ENCODE measurements at places on chromosomes 11 and 22.
A peak's percentile ranks its signal among the peaks of the same experiment; 100 is the strongest.

- no peak for DNase-seq
Observed at GRCh38 chr11:119366690-119367620, 14.5 kb downstream of the USP2 start.

DNA sequence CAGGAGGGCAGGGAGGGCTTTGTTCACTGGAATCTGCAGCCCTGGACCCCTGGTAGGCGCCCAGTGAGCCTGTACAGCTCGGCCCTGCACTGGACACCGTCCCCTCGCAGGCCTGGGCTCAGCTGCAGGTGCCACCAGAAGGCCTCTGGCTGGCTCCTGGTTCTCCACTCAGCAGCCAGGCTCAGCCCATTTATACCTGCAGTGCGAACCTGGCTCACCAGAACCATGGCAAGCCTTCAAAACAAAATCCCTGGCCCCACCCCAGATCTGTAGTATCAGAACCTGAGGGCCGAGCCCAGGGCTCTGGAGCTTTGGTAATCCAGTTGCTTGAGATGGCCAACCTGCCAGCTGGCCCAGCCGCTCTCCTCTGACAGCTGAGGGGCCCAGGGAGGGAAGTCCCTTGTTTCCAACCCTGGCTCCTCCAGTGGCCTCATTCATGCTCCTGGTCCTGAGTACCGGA is 870 bp upstream of the FREY1 start:
- no peak for DNase-seq

- no peak for DNase-seq
Observed at GRCh38 chr22:37148742-37149665, 712 bp downstream of the IL2RB start.

DNA sequence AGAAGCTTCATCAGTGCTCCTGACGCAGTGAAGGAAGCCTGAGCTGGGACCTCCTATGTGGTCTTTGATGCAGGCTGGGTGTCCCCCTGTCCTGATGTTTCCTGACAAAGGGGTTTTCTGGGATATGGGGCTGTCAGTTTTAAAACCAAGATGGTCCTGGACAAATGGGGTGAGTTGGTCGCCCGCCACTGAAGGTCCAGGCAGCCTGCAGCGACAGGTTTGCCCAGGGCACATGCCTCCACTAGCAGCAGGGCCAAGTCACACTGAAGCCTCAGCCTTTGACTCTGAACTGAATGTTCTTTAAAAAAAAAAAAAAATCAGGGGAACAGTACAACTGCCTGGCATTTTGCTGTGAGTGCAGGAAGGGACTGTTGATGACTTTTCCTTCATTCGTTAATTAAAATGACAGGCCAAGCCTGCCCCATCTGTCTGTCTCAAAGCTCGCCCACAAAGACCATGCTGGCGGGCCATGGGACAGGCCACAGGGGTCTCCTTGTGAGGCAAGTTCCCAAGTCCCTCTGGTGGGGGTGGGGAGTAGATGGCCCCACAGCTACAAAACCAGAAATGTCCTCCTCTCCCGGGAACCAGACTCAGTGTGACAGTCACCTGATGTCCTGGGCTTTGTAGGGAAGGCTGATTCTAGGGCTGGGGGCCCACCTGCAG is 274.8 kb downstream of the CTTN start:
- no peak for DNase-seq

- no peak for DNase-seq
Observed at GRCh38 chr11:122287401-122287800, 171.4 kb upstream of the BLID start.

- no peak for DNase-seq
Observed at GRCh38 chr11:5509803-5510202, at the start of gene UBQLN3. TSS of gene UBQLN3 (minus strand) at chr11:5509957. CDS start at chr11:5509558, 399 bp downstream.

DNA sequence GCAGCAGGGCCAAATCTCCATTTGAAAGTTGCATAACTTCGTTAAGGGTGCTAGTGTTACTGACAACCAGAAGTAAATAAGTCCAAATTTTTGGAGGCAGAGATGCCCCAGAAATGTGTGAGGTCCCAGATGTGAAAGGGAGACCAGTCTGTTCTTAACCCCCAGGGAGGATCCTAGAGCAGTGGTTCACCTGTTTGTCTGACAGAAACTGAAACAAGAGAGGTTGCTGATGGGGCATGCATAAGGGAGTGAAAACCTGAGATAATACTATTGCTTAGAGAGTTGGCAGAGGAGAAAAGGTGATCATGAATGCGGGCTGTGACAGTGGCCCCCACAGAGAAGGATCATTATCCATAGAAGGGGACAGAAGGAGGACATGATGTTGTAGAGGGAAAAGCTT is 3.8 kb downstream of the CBLIF start:
- no peak for DNase-seq

DNA sequence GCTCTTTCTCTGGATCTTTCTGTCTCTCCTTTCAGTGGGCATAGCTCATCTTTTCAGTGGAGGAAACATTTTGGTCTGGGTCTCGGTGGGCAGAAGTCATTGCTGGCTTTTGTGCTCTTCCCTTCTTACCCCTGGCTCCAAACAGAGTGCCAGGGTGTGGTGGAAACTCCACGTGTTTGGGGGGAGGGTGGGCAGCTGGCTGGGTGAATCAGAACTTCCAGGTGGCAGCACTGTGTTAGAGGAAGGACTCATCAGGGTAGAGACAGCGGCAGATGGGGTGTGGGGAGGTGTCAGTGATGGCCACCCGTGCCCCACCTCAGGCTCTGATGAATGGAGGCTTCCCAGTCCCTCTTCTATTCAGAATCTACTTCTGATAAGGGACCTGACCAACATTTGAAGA is 114.0 kb downstream of the GRIK4 start:
- no peak for DNase-seq

- DNase-seq, result peak; percentile 30
Observed at GRCh38 chr11:12179019-12179418, 68.6 kb downstream of the MICAL2 start.

DNA sequence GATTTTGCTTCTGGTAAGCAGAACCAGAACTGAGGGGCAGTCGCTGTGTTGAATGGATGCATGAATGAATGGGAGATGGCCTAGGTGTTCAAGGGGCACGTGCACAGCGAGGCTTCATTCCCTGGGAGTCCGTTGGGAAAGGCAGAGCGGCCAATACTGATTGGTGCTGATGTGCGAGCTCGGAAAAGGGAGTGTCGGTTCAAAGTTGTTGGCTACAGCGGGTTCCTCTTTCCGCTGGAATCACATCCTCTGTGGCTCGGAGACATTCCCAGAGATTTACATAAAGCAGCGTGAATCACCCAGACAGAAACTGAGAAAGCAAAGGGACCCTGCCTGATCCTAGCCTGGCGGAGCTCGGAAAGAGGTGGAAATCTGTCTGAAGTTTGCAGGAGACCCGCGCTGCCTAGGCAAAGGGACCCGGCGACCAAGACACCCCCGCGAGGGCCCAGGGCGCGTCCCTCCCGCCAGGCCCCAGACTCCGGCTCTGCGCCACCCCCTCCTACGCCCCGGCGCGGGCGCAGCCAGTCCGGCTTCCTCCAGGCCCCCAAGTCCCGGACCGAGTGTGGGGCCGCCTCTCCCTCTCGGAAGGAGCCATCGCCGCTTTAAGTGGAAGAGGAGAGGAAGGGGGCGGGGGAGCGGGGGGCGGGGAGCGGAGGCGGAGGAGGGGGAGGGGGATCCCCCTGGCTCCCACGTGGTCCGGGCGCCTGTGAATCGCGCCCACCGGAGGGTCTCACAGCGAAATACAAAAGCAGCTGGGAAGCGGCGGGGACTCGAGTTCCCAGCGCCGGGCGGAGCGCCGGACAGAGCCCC is at the start of gene FJX1:
TSS of gene FJX1 (plus strand) at position 774 of the 810 bp plus-strand sequence. CDS start 177 bp downstream, outside the sequence.
- peak; percentile 62 for DNase-seq

DNA sequence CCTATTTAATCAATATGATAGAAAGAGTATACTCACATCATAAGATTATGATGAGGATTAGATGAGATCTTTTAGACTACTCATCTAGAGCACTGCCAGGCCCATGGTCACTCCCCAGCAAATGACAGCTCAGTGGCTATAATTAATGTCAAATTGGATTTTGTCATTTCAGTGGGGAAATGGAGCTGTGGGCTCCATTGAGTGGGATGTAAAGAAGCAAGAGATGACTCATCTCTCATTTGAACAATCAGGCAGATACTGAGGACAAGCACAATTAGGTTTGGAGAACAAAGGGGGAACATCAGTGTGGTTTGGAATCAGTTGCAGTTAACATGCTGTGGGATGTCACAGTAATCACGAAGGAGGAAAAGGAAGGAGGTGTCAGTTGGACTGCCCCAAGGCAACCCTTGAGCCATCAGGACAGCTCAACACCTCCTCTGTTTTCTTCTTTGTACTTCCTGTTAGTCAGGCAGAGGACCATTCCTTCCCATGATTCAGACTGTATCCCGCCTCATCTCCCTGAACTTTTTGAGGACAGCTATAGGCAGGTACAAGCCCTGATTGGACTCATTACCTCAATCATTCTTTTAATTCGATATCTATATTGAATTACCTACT is 473.7 kb upstream of the ISX start:
- no peak for DNase-seq

DNA sequence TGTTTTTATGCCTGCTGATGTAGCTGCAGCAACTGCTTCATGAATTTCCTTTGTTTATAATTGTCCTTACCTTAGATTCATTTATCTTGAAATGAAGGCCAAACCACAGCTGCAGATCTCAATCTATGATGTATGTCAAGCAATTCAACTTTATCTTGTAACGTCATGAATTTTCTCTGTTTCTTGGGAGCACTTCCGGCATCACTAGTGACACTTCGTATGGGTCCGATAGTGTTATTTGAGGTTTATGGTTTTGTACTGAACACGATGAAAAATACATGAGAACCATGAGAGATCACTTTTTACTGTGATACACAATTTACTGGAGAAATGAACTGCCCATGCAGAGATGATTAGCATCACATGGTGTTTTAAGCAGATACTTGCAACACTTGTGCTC is 98.5 kb downstream of the CSTPP1 start:
- no peak for DNase-seq

DNA sequence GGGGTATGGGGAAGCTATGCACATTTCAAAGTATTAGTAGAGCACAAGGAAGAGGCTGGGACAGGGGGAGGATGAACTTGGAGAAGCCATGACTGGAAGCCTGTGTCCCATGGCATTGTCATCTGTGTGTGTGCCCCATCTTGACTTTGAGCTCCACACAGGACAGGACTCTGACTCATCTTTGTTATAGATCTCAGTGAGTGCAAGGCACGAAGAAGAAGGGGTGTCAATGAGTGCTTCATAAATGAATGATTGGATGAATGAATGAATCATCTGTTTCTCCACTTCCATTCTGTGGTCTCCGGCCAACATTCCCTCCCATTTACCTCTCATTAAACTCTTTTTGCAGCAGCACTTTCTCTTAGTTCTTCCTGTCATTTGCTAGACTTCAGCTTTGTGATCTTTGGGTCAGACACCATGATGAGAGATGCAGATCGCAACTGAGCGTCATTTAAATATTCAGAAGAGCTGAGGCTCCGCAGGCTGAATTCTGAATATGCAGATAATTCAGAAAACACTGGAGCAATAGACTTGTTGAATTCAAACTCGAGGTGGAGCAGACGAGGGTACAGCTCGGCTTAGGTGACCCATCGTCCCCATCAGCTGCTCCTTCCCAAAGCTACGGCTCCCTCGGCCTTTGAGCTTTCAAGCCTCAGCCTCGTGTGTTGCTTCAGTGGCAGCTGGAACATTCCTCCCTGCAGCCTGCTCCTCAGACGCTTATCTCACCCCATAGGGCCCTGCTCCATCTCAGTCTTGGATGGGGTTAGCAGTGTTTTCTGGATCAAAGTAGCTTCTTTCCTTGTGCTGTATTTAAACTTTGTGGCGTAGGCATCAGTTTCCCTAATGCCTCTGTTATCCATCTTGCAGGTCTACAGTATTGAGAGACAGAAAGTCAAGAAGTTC is 30.8 kb downstream of the APOL3 start:
- no peak for DNase-seq

DNA sequence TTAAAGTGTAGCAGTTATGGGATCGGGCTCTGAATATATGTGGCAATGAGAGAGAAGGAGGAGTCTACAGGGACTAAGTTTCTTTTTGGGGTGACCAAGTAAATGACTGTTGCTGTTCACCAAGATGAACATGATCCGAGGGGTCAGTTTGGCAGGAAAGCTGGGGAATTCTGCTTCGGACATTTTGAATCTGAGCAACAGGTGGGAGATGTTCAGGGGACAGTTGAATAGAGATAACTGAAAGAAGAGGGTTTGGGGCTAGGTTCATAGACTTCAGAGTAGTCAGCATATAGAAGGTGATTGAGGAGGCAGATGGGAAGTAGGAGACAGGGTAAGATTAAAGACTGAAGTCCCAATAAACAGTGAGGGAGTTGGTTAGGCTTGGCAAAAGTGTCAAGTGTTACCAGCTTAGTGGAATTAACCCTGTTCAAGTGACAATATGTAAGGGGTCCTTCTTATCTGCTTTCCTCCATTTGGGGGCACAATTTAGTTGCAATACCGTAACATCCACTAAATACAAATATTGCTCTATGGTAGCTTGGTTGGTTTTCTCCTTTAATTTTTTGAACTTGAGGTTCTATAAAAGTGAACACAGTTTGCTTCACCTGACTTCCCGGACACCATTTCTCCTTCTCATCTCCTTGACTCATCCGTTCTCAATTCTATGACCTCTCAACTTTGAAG is 2.9 kb upstream of the ENTHD1 start:
- DNase-seq, result no peak

DNA sequence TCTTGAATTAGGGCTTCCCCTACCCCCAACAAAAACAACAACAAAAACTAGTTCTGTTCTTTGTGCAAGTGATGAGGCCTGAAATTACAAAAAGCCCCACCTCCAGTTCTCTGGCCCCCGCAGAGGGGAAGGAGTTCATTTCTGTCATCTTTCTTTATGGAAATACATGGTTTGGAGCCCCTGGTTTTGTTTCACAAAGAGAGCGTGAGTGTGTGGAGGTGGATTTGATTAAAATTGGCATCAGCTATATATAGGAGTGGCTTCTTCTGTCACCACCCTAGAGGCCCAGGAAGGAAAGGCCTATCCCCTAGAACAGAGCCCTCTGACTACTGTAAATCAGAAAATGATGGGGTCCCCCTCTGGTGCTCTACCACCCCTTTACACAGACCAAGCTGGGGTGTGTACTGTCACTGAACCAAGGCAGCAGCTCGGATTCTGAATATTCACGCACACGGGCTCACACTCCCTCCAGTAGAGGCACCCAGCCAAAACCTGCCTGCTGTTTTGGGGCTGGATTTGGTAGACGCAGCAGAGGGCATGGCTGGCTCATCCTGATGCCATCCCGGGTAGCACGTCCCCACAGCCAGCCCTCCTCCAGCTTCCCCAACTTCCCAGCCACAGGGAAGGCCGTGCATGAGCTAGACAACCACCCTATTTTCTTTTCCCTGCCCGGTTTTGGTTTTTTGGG is 19.4 kb downstream of the RCOR2 start:
- DNase-seq, result no peak

- DNase-seq, result no peak
Observed at GRCh38 chr11:17506314-17506713, 29.7 kb upstream of the ABCC8 start.

GRCh38 chr11:39810358-39810757 is 1649.1 kb downstream of the LRRC4C start:
- no peak for DNase-seq

DNA sequence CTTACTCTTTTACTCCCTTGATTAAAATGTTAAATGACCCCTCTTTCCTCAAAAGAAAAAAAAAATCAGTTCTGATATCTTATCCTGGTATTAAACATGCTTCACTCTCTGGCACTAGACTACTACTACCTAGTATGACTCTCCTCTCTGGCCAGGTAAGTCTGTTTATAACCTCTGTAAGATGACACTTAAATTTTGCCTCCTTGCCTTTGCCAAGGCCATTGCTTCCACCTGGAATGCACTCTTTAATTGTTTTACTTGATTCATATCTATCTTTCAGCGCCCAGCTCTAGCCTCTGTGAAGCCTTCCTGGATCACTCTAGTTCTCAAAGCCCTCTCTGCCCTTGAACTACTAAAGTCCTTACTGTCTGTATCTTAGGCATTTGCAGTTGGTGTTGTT is 170.4 kb downstream of the ETS1 start:
- no peak for DNase-seq

Measured in NCI-H774 (cell line).